ENCODE measurements at places on chromosomes 1 and 21.

DNA sequence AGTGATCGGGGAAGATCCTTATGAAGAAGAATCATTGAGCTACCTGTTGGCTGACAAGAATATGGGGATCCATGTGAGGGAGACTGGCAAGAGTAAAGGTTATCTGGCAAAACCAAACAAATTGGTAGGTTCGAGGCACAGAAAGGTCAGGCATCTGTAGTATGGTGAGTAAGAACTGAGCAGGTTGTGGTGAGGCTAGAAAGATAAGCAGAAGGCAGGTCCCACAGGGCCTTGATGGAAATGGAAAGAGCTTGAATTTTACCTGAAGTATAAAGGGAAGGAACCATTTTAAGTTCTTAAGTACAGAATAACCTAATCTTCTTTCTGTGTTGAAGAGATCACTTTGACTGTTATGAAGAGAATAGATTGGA, 11.1 kb downstream of the PTPRC start:
- no peak for DNase-seq

- DNase-seq = no peak
Measured at GRCh38 chr1:198749279-198749678, 110.4 kb downstream of the PTPRC start.

- no peak for DNase-seq
Measured at GRCh38 chr1:57325536-57325935, 98.3 kb downstream of the DAB1 start.

- no peak for DNase-seq
Measured at GRCh38 chr1:58921342-58921741, 137.5 kb upstream of the JUN start.

DNA sequence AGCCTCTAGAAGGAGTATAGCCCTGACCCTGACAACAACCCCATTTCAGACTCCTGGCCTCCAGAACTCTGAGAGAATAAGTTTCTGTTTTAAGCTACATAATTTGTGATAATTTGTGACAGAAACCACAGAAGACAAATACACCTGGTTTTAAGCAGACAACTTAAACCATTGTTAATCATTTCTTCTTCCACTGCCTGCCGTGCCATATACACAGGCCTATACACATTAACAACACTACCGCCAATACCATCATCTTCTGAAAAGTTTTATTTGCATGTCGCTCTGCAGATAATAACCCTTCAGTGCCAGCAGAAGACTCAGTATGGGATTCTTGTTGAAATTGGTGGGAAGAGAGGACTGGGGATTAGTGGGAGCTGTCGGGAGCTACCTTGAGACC, 39.9 kb upstream of the KRTAP19-8 start:
- no peak for DNase-seq

DNA sequence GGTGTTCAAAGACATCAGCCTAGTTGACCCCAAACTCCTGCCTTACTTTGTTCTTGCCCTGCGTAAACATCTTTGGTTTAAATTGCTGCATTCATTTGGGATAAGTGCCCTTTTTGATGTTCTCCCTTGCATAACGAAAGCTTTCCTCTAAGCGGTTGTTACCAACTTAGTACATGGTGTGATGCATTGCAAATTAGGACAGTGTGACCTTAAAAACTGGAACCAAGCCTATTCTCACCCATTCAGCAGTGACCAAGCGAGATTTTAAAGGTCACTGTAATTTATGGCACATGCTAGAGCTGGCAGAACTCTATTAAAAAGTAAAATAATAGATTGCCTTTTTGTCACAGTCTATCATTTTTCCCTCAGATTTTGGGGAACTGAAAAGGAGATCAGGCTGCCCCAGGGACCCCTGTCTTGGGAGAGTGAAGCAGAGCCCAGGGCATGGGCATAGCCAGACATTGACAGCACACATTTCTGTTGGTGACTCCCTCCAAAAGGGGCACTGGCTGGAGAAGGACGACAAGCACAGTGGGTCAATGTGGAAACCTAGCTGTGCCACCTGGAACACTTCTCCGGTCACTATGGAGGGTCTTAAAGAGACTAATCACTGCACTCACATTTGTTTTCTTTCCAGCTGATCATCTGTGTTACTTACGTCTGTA, 63.9 kb downstream of the KCNK1 start:
- DNase-seq = no peak

DNA sequence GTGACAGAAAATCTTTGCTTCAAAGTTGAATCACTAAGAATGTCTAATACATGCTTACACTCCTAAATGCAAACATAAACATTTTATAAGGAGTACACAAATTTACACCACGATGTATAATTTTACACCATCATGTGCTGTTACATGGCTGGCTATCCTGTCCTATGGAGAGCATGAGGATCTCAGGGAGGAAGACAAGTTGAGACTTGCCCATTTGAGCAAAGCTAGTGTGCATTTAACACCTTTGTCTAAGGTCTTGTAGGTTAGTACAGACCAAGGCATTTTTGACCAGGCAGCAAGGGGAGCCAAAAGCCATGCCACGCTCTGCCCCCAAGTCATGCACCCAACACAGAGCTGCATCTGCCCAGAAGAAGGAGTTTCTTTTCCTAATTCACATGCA, 14.5 kb upstream of the COG2 start:
- no peak for DNase-seq

GRCh38 chr1:162626094-162626493, 6.2 kb upstream of the DDR2 start:
- no peak for DNase-seq

DNA sequence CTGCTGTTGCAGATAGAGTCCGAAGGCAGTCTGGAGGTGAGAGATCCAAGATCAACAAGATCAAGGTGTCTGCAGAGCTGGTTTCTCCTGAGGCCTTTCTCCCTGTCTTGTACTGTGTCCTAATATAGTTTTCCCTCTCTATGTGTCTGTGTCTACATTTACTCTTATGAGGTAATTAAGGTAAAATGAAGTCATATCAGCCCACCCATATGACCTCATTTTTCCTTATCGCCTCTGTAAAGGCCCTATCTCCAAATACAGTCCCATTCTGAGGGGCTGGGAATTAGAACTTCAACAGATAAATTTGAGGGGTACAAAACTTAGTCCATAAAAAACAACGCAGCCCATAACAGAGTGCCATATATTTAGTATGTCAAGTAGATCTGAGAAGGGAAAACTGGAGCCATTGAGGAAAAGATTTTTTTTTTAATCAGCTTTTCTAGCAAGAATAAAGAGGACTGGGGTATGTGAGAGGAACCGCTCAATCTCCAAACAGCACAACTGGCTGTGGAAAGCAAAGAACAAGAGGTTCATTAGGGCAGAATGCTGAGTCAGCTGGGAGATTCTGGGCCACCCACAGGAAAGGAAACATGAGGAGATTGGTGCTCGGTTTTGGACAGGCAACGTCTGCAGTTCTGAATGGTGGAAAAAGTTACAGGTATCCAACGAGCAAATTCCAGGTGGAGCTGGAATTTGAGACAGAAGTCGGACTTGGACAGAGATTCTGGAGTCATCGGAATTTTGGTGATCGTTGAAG, 65.7 kb downstream of the MAP3K21 start:
- no peak for DNase-seq
